ENCODE measurements at places on chromosomes 16 and 17.

DNA sequence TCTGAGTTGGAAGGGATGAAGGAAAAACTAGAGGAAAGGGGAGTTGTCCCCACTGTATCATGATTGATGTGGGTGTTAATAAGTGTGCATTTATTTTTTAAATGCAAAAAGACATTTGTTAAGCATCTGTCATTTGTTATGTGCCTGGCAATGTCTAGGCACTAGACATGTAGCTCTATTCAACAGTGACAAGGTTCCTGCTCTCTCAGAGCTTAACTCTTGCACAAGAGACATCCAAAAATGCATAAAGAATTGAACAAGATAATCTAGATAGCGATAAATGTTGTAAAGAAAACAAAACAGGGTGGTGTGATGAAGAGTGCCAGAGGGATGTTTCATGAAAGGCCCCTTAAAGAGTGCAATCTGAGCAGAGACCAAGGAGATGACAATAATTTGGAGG, 148.9 kb downstream of the TOX3 start:
- no peak for DNase-seq

- DNase-seq = no peak
Measured at GRCh38 chr16:3771513-3771912, 54.2 kb upstream of the TRAP1 start.

GRCh38 chr17:44844390-44844830, 3.3 kb upstream of the HIGD1B start:
- DNase-seq = no peak

- DNase-seq = no peak
Measured at GRCh38 chr16:84714028-84714427, 14.2 kb downstream of the USP10 start.

GRCh38 chr16:31081428-31082351, 7.1 kb downstream of the PRSS53 start:
- no peak for DNase-seq

Measured in stimulated activated CD4-positive, alpha-beta T cell treated with anti-CD3 and anti-CD28 coated beads, Interleukin-15, amount 100 ng/mL, for 1 hour (primary cell).